ENCODE measurements at places on chromosomes 12 and 14.

- DNase-seq: no peak
These were observed 13.1 kb downstream of the PRIMA1 start for GRCh38 chr14:93775158-93775557.

DNA sequence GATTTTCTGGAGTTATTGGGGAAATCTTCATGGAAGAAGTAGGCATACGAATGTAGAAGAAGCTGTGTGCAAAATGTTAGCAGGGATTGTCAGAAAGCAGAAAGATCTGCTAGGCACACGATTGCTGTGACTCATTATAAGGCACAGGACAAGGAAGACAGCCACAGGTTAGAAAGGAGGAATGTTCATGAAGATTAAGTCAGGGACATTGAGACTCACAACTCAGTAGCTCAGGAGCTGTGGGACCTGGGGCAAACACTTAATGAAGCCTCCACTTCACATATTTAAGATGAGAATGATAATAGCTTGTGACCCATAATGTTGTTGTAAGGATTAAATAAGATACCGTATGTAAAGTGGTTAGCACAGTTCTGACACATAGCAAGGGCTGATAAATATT lies 26.6 kb upstream of the RTRAF start:
- DNase-seq: no peak

- DNase-seq: no peak
These were observed 24.5 kb downstream of the NELL2 start for GRCh38 chr12:44851586-44851985.

- no peak for DNase-seq
These were observed 7.4 kb downstream of the GRIN2B start for GRCh38 chr12:13973996-13974395.

DNA sequence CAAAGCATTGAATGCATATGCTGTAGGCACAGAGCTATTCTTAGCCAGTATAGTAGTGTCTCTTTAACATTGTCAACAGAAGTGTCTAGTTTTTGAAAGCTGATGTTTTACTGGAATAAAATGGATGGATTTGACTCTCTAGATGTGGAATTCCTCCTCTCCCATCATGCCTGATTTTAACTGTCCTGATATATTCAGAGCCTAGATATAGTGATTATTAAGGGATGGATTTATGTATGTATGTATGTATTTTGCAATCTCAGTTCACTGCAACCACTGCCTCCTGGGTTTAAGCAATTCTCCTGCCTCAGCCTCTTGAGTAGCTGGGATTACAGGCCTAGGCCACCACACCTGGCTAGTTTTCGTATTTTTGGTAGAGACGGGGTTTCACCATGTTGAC lies 144.8 kb upstream of the NAV3 start:
- no peak for DNase-seq

DNA sequence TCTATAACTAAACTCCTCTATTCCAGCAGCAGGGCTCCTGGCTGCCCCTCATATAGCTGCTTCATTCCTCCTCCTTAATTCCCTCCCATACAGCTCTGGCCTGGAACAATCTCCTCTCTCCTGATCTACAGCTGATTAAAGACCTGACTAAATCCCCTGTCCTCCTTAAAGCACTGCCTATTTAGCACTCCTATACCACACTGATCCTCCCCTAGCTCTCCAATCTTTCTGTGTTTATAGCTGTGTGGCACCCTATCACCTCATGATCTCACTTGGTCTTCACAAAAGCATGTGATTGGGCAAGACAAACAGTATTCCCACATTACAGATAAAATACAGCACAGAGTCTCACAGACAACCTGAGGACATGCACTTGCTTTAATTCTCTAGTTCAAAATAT lies 17.4 kb downstream of the FMNL3 start:
- DNase-seq: no peak

DNA sequence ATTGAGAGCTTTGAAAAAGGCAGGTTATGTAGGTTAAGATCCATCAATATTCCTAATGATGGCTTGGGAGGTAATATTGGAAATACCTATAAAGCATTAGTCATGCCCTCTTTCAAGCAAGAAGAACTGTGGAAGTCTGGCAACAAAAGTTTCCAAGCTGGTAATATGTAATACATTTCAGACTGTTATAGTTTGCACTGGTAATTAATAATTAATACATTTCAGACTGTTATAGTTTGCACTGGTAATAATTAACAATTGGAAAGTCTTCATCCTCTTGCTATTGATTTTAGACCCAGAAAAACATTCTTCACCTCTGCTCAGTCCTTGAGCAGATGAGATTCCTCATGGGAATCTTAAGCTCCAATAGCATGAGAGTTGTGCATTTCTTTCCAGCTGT lies 29.0 kb upstream of the WDR89 start:
- DNase-seq: no peak

DNA sequence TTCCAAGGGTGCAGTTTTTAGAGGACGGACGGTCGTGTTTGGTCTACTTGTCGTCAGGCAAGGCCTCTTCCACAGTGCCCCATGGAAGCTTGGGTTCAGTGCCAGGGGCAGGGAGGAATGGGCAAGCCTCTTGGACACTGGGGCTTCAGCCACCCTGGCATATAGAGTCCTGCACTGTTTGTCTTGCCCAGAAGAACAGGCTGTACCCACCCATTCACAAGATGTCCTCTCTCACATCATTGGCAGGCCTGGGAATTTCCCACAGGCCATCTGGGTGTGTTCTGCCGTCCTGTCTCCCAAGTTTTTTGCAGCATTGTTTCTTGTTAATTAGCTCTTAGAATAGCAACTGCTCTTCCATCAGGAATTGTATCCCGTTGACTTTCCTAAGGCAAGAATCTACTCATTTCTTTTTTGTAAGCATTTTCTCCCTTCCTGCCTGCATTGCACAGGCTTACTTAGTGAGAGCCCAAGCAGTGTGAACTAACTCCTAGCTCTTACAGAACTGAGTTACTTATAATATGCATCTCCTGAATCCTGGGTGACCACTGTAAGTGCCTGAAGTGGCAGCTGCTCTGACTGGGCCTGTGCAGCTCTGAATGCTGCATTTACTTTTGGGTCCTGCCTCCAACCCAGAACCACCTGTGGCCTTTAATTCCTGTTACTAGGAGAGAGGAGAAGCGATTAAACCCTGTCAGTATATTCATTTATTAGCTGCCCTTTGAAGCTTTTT lies 149.4 kb upstream of the HIF1A start:
- no peak for DNase-seq
